Amygdala (tissue), 56 donors: ENCODE measurements at places on chromosomes 7 and 10.

DNA sequence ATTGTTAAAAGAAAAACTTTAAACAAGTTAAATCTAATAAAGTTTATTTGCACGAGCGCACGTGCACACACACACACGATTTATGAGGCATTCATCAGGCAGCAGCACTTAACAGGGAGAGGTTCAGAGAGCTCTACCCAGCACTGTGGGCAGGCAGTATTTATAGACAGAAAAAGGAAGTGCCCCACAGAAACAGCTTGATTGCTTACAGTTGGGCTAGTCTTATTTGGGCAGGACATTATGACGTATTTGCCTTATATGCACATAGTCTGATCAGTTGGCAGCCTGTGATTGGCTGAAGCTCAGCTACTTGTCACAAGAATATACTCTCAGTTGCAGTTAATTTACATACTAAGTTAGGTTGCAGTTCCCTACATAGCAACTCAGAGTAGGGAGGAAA lies 1.2 kb upstream of the SDHAF3 start:
- no peak for DNase-seq

DNA sequence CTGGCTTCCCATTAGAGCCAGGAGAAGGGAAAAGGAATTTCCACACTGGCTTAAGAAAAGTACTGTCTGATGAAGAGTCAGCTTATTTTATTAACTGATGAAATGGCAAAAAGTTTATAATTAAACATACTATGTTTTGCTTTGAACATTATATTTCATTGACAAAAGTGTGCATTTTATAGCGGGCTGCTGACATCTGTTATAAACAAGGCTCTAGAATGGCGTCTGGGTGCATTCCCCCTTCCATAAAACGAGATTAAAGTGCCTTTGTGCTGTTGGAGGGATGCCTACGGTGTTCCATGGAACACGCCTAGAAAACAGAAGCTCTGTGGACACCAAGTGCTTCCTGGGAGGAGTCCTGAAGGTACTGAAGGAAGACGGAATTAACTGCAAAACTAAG lies 220.2 kb downstream of the SNX10 start:
- no peak for DNase-seq

DNA sequence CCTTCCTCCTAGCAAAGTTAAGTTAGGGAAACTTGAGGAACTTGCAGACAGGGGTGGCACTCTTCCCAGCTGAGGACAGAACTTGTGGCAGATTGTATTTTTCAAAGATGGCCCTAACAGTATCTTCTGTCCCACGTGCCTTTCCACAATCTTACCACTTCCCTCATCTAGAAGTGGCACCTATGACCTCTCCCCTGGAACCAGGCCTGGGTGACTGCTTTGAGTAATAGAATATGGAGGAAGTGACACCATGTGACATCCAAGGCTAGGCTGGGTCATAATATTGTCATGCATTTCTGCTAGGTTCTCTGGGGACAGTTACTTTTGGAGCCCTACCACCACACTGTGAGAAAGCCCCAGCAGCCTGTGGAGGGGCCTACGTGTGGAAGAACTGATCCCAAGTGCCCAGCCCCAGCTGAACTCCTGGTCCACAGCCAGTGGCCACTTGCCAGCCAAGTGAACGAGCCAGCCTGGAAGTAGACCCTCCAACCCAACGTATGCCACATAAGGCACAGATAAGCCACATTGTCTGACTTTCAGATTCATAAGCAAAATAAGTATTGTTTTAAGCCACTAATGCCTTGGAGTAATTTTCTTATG lies 193.7 kb downstream of the PTPN20 start:
- no peak for DNase-seq

DNA sequence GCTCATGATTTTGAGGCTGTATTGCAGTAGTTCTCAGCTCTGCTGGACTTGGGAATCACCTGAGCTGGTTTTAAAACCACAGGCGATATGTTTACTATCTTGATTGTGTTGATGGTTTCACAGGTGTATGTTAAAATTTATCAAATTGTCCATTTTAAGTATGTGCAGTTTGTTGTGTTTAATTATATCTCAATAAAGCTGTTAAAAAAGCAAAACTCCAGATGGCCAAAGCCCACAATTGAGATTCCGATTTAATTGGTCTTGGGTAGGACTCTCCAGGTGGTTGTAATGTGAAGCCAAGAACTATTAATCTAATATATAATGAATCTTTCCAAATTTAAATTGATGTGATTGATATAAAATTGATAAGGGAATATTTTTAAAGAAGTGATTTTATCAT lies 48.6 kb downstream of the NRCAM start:
- DNase-seq = no peak

GRCh38 chr10:49827297-49827696 lies 65.2 kb upstream of the OGDHL start:
- no peak for DNase-seq

- no peak for DNase-seq
Observed at GRCh38 chr7:6273380-6273837, 985 bp upstream of the CYTH3 start.

DNA sequence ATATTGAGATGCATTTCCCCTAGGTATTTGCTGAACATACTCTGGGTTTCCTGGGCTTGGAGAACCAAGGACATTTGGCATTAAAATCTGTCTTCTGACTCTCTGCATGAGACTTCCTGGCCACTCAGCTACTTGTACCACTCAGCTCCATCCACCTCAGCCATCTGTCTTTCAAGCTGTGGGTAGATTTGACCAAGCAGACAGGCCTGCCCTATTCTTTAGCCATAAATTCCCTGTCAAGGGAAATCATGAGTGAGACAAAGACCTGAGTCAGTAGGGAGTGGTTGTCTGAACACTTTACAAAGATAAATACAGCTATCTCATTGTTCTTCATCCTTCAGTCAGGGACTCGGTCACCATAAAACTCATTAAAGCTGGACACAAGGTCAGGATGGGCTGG lies 399.1 kb downstream of the GPAM start:
- DNase-seq = no peak
